ENCODE measurements at places on chromosomes 4 and X. TPM values are rescaled to one million over a fixed set of nuclear protein-coding genes. Genes with fewer than 3 reads are reported as not detected.

The NUDT10 gene
- 1.2 TPM for total RNA-seq

GRCh38 chrX:104566681-104567501, 892 bp downstream of the IL1RAPL2 start:
- no peaks in the 10 kb centered on the region for H3K36me3 ChIP-seq
- no peak overlapping the region for H3K4me3 ChIP-seq
- no peaks in the 10 kb centered on the region for H3K4me1 ChIP-seq
- H3K27ac ChIP-seq = no peak overlapping the region
- no peak for DNase-seq

DNA sequence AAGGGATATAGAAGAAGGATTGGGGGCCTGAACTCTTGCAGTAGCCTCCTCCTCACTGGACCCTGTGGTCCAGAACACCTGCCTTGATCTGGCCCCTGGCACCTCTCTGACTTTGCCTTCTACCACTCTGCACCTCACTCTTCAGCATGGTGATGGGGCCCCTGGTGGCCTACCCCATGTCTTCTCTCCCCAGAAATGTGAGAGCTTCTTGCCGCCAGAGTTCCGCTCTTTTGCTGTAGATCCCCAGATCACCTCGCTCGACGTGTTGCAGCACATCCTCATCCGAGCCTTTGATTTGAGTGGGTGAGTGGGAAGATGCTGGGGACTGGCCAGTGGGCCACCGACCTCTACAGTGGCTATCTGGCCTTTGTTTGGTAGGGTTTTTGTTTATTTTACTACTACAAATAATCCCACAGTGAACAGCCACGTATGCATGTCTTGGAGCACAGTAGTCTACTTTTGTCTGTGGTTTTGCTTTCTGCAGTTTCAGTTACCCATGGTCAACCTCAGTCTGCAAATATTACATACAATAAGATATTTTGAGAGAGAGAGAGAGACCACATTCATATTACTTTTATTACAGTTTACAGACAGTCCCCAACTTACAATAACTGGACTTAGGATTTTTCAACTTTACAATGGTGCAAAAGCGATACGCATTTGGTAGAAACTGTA, 1.8 kb downstream of the TBC1D25 start:
- peaks cover 5% of the 10 kb centered on the region for H3K36me3 ChIP-seq
- H3K4me1 ChIP-seq = peaks cover 14% of the 10 kb centered on the region
- DNase-seq = no peak
- H3K27ac ChIP-seq = no peak overlapping the region

DNA sequence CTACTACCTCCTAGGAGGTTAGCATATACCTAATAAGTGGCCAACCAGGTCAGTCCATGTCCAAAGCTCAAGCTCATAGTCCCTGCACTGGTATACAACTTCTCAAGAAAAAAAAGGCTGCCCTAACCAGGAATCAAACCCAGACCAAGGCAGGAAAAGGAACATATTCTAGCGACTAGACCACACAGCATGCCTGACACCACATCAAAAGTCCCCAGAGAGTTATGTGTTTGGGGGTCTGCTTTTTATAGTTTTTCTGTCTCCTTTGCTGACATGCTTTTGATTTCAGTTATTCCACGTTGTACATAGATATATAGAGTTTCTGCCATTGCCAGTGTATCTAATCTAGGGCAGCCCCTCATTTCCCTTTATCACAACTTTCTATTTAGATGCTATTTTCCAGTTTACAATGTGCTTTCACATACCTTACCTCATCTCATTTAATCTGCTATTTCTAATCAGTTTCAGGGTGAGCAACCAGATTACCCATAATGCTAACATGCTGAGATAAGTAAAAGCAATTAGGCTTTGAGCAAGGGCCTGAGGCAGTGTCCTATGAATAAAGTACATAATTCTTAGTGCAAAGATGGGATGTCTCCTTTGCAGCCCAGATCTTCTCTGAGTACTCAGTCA, 17.8 kb downstream of the ARHGEF6 start:
- H3K27me3 ChIP-seq = no peaks in the 10 kb centered on the region
- no peak overlapping the region for H3K27ac ChIP-seq
- H3K36me3 ChIP-seq = no peaks in the 10 kb centered on the region
- H3K4me1 ChIP-seq = peaks cover 38% of the 10 kb centered on the region
- H3K4me3 ChIP-seq = no peak overlapping the region

Measured in CD8-positive, alpha-beta memory T cell (primary cell).